ENCODE measurements at places on chromosomes 12 and 14.

- DNase-seq = no peak
These were observed 6.1 kb upstream of the TMEM30B start for GRCh38 chr14:61287196-61287595.

DNA sequence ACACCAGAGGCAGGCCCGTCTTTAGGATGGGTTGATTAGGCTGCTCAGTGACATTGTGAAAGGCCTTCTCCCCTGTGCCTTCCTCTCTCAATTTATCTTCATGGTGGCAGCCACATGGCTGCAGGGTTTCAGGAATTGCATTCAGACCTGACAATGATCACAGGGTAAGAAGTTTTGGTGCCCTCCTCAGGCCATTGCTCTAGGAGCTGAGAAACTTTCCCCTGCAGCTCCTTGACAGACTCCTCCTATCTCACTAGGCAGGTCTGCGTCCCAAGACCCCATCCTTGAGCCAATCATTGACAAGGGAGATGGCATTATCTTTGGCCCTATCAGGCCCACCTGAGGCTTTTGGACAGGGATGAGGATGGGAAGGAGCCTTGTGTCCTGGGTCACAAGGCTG lies 57.4 kb upstream of the ANO4 start:
- DNase-seq = no peak

DNA sequence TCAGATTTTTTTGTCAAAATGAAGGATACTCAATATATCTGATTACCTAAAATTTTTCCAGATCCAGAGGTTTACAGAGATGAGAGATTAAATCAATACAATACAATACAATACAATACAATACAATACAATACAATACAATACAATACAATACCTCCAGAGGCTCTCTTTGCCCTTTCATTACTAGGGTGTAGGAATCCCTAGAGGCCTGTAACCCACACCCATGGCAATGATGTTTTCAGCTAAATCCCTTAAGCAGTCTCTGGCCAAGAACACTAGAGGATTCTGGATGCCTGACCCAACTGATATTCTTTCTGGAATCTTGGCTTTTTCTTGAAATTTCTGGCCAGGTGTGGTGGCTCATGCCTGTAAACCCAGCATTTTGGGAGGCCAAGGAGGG lies 23.7 kb upstream of the AEBP2 start:
- no peak for DNase-seq

DNA sequence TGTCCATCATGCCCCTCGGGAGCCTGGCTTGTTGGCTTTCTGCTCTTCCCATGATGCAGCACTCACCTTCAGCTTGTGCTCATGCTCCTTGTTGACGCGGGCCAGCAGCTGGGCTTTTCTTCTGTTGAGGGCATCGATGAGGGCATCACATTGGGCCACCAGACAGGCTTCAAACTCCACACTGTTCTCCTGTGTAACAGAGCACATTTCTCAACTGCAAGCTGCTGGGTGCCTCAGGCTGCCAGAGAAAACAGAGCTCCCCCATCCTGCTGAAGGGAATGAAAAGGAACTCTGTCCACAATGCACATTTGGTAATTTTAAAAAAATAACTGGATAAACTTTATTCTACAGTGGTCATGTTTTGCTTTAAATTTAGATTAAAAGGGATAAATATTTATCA lies 72.1 kb downstream of the TRIM9 start:
- no peak for DNase-seq

- no peak for DNase-seq
These were observed 928.7 kb downstream of the LRFN5 start for GRCh38 chr14:42535397-42535796.

DNA sequence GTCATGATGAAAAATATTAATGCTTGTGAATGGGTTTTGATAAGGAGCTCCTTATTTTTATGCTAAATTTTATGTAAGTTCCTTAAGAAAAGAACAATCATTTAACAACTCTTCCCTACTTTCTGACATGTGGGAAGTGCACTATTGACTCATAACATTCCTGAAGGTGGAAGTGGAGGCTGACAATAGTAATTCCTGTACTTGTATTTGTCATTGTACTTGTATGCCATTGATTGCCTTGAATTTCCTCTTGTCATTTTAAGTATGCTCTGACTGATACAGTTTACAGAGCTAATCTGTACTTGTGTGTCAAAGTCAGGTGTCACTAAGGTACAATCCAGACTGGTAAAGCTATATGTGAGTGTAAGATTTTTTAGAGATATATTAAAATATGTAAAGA lies 440.0 kb downstream of the SLC16A7 start:
- DNase-seq = no peak

GRCh38 chr14:65255583-65256461 lies 153.5 kb upstream of the MAX start:
- peak; percentile 73 for DNase-seq

- DNase-seq = no peak
These were observed 52.1 kb downstream of the LGMN start for GRCh38 chr14:92696366-92696765.

DNA sequence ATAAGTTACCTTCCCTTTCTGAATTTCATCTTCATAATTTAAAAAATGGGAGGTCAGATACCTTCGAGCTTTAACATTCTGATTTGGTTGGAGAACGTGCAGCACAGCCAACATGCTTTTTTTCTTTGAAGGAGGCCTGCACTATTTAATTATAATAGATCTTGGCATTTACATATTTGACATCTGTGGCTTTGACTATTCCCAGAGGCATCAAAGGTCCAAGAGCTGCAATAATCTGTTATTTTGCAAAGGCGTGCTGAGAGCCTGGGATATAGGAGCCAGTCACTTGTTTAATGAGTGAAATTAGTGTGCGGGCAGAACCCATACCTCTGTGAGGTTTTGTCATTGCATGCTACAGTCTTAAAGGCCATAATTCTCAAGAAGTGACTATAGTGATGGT lies 26.4 kb downstream of the SLC8A3 start:
- DNase-seq = no peak

DNA sequence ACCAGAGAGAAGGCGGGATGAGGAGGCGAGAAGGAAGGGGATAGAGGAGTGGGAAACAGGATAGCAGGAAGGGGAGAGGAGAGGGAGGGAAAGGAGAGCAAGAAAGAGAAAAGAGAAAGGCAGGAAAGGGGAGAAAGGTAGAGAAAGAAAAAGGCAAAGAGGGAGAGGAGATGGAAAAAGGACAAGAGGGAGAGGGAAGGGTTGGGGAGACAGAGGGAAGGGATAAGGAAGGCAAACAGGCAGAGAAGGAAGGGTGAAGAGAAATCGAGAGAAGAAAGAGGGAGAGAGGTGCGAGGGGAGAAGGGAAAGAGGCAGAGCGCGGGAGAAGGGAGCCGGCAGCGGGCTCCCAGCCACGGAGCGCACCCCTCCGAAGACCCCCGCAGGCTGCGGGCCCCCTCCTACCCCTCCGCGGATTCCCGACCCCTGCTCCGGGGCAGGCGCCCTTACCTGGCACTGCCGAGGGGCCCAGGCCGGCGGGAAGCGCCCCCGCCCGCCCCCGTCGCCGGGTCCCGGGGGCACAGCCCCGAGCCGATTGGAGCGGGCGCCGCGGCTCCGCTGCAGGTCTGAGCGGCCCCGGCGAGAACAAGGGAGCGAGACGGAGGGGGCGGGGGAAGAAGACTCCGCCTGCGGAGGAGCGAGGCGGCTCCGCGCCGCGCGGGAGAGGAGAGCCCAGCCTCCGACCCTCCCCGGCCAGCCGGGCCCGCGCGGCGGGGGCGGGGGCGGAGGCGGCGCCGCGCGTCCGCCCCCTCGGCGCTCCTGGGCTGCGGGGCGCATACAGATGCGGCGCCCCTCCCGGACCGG lies at the start of gene CDH24:
Gene CDH24, minus strand, starts transcription at position 565 of the 801 bp plus-strand sequence. CDS start 1,787 bp downstream, outside the sequence.
- DNase-seq = peak; percentile 66

DNA sequence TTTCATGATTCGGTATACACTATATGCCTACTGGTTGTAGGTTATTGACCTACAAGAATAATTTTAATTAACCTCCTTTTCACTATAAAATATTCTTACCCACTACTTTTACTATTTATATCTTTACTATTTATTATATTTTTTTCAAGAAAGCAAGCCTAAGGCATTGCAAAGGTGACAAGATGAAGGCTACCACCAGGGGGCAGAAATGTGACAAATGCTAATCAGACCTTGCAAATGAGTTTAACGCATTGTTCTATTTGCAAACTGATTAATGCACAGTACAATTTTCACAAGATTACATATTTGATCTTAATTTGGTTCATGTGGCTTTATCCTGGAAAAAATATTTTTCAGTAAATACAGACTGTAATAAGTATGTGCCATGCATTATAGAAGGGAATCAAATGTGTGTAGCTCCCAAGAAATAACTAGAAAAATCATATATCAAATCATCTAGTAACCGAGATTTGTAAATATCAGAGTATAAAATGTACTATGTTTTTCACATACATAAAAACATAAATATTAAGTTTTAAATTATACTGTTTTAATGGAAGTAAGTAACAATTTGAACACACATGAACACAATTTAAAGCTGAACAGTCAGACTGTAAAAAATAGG lies 107.0 kb downstream of the ADAMTS20 start:
- DNase-seq = no peak

- DNase-seq = no peak
These were observed 230.8 kb upstream of the NPAS3 start for GRCh38 chr14:32707742-32708500.

DNA sequence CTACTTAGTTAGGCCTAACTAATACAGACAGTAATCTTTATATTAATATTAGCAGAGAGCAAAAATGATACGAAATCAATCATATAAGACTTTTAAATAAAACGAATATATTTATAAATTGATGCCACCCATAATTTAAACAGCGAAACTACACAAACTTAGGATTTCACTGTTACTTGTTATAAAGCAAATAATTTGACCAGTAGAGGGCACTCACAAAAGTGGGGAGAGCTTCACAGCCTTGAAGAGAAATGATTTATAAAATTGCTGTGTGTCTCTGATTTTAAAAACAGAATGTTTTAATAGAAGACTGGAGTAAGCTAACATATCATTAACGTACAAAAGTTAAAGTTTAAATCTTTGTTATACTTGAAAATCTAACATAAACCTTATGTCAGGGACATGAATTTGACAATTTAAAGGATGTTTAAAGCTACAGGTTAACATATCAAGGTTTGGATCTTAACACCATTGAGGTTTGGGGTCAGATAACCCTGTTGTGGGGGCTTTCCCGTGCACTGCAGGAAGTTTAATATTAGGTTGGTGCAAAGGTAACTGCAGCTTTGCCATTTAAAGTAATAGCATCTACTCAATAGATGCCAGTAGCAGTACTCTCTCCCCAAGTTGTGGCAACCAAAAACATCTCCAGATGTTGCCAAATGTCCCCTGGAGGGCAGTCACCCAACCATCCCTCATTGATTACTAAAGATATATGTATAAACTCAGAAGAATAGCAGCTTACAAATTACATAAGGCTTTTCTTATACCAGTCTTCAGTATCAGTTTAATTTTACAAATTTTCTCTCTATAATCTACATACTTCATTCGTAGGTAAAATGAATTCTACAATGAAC lies 9.3 kb downstream of the KRAS start:
- no peak for DNase-seq
